Stimulated activated CD8-positive, alpha-beta memory T cell treated with anti-CD3 and anti-CD28 coated beads, Interleukin-15, amount 100 ng/mL, for 1 hour (primary cell): ENCODE measurements at places on chromosomes 1 and 21.

GRCh38 chr1:81349194-81349965 lies 451.4 kb upstream of the ADGRL2 start:
- DNase-seq = no peak

GRCh38 chr1:7707527-7707926 lies 63.6 kb upstream of the VAMP3 start:
- no peak for DNase-seq

- no peak for DNase-seq
Observed at GRCh38 chr21:41478319-41479177, 29.4 kb downstream of the TMPRSS2 start.

GRCh38 chr1:189237008-189237407 lies 1240.7 kb downstream of the BRINP3 start:
- no peak for DNase-seq

DNA sequence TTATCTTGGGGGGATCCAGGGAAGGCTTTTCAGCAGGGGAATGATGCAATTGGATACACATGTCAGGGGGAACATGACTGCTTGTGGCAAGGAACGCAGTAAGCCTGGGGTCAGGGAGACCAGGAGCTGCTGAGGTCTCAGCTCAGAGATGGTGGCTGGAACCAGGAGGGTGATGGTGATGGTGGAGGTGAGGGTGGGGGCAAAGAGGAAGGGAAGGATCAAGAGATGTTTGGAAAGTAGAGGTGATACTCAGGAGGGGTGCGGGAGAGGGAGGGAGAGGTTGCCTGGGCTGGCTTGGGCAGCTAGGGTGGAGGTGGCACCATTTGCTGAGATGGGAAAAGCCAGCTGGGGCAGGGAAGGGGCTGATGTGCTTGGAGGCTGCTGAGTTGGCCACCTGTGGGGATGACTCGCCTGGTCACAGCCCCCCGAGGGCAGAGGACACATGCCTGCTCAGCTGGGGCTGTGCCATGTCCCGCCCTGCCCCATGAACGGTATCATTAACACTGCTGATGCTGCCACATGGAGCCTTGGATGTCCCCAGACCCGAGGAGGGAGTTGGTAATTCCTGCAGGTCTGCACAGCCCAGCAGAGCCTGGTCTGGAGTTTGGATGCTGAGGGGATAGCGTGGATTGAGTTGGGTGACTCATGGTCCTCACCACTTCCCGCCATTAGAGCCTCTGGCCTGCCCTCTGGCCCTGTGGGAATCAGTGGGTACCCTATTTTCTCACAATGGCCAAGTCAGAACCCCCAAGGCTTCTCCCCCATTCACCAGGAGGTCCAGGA lies 6.3 kb upstream of the PADI1 start:
- DNase-seq = no peak

DNA sequence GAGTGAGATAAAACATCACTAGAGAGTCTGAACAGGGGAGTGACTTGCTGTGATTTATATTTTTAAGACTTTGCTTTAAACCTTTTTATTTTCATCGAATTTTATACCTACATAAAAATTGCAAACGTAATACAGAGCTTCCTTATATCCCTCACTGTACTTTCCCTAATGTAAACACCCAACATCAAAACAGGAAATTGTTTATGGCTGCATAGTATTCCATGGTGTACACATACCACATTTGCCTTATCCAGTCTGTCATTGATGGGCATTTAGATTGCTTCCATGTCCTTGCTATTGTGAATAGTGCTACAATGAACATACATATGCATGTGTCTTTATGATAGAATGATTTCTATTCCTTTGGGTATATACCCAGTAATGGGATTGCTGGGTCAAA lies 34.8 kb downstream of the LRIF1 start:
- DNase-seq = no peak

- DNase-seq = no peak
Observed at GRCh38 chr1:72278461-72278860, 3.9 kb downstream of the NEGR1 start.

- no peak for DNase-seq
Observed at GRCh38 chr1:192920412-192920811, 111.6 kb downstream of the RGS2 start.

- DNase-seq = no peak
Observed at GRCh38 chr1:201359873-201360210, 17.6 kb downstream of the TNNT2 start.

- DNase-seq = no peak
Observed at GRCh38 chr1:2906085-2906484, 104.6 kb upstream of the TTC34 start.

DNA sequence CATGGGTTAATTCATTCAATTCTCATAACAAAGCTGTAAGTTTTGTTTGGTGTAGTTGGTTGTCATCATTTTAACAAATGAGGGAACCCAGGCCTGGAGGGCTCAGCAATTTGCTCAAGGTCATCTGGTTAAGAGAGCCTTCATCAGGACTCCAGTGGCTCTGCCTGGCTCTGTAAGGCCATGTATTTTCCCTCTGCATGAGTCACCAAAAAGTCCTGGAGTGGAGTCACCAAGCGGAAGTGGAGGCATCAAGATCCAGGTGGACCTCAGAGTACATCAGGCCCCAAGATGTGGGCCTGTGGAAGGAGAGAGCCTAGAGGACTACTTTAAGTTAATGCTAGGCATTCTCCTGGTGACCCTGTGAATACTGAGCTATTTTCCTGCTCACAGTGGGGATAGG lies 30.0 kb upstream of the RBM15 start:
- DNase-seq = no peak

GRCh38 chr1:89274411-89274857 lies 1.8 kb upstream of the GBP5 start:
- DNase-seq = no peak

- no peak for DNase-seq
Observed at GRCh38 chr1:20964540-20965484, 177.7 kb upstream of the HP1BP3 start.

- DNase-seq = no peak
Observed at GRCh38 chr21:17118638-17119384, 394.0 kb upstream of the CXADR start.

DNA sequence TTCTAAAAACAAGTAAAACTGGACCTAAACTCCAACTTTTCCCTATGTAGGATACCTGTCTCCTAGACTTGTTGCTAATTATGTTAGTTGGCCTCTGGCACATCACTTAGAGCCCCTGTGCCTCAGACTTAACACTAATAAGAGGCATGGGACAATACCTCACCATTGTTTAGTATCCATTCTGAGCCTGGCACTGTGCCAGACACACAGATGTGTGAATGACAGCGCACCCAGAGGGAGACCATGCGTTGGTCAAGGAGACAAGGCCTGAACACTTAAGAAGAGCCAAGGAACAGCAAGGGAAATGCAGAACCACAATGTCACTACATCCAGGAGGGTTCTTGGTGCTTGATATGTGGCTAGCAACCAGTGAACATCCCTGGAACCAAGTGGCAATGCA lies 189.1 kb downstream of the FGGY start:
- no peak for DNase-seq

- DNase-seq = no peak
Observed at GRCh38 chr1:39825432-39825941, 36.8 kb upstream of the BMP8B start.

- DNase-seq = no peak
Observed at GRCh38 chr1:87513966-87514660, 185.4 kb downstream of the LMO4 start.

DNA sequence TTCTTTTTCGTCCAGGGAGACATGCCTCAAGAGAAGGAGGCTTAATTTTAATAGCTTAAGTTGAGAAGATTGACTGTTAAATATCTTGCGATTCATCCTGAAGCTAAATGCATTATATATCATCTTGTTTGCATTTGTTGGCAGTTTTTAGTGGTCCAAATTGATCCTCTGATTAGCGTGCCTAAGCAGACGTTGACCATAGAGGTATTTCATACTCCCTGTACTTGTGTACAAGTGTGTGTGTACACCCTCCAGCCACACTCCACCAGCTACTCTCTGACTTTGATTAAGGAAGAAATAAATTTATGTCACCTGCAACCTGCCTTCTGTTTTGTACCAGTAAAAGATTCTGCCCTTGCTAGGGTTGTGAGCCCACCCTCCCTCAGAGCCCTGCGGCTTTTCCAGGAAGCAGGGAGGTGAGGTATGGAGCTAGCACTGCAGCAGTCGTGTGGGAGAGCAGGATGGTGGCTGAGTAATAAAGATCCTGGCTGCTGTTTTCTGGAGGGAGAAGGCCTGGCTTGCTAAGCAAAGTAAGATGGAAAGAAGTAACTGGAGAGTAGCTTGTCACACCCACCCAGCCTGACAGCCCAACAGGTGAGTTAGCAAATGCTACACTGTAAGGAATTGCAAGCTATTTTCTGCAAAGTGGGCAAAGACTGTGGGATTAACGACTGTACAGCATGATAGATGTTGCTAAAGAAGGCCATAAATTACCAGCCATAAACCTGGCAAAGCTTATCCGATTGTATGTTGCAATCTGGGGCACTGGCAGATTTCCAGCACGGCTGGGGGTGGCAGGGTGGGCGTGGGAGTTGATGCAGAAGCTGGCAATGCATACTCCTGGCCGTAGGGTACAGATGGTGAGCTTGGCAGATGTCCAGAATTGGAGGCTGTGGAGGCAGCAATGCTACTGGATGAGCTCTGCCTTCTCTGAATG lies 170.2 kb downstream of the TNR start:
- no peak for DNase-seq

DNA sequence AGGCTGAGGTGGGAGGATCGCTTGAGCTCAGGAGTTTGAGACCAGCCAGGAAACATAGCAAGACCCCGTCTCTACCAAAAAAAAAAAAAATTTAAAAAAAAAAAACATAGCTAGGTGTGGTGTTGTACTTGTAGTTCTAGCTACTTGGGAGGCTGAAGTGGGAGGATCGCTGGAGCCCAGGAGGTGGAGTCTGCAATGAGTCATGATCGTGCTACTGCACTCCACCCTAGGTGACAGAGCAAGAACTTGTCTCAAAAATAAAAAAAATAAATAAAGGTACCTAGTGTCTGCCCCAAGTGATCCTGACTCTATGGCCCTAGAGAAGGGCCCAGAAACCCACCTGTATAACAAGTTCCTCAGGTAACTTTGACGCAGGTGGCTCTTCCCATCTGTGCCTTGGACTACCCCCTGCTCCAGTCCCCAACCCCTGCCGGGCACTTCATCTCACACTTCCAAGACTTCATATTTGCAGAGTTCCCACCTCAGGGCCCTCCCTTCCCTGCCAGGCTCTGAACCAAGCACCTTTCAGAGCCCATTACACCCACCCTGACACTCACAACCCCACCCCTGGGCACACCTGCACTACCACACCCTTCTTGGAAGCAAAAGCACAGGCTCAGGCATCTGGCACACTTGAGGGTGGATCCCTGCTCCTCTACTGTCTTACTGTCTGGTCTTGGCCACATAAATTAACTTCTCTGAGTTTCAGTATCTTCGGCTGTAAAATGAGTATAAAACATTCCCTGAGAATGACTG lies 80.2 kb upstream of the KLHDC7A start:
- DNase-seq = no peak

DNA sequence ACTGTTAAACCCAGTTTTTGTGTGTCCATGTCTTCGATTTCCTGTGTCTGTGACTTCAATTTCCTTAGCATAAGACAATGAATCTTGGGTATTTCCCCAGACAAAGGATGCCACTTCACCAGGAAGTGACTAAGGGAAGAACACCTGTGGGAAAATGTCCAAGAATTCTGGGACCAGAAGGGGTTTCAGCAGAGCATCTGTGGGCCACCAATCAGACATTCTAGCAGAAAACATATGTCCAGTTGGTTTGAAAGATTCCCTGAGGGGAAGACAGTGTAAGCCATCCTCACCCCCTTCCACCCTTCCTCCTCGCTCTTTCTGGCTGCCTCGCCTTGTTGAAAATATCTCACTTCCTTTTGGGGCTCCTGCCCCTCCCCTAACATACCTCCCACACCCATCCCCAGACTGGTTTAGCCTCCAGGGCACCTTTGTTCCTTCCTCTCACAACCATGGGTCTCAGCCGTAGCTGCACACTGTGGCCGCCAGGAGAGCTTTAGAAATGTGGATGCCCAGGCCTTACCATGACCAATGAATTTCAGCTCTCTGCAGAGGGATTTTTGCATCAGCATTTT lies 25.5 kb upstream of the IFNAR1 start:
- DNase-seq = no peak

GRCh38 chr21:37370152-37371040 lies 3.8 kb downstream of the DYRK1A start:
- DNase-seq = no peak

GRCh38 chr1:10649517-10650201 lies 146.8 kb downstream of the CASZ1 start:
- no peak for DNase-seq
